ENCODE measurements at places on chromosomes 11 and 22. TPM values are rescaled to one million over a fixed set of nuclear protein-coding genes. Genes with fewer than 3 reads are reported as not detected.

The TMEM41B gene
- 30.8 TPM for total RNA-seq

The OR4A47 gene
- total RNA-seq, result not detected

The RCOR2 gene
- total RNA-seq, result 3.8 TPM

The MYRF gene
- total RNA-seq, result 1.7 TPM

GRCh38 chr11:78080818-78081495, 1.3 kb upstream of the NDUFC2 start:
- no peak for DNase-seq

DNA sequence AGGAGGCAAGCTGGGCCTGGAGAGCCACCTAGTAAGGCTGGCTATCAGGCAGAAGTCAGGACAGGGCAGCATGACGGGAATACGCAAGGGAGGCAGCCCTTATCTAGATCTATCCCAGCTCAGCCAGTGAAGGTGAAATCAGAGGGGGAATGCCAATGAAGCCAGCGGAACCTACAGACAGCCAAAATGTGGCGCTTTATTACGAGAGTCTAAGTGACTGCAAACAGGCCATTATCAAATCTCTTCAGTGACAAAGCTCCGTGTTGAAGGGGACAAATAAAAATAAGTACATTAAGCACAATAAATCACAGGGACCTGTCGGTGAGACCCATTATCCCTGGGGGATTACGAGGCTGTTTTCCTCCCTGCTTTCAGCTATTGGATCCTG, 22.8 kb downstream of the LARGE1 start:
- DNase-seq, result no peak

- no peak for DNase-seq
Observed at GRCh38 chr11:16454289-16454863, 98.0 kb upstream of the SOX6 start.

GRCh38 chr11:44970293-44970692, 19.6 kb upstream of the TP53I11 start:
- no peak for DNase-seq

GRCh38 chr11:43392713-43393112, 34.0 kb downstream of the TTC17 start:
- no peak for DNase-seq

- no peak for DNase-seq
Observed at GRCh38 chr11:129440028-129440713, 64.5 kb downstream of the BARX2 start.

DNA sequence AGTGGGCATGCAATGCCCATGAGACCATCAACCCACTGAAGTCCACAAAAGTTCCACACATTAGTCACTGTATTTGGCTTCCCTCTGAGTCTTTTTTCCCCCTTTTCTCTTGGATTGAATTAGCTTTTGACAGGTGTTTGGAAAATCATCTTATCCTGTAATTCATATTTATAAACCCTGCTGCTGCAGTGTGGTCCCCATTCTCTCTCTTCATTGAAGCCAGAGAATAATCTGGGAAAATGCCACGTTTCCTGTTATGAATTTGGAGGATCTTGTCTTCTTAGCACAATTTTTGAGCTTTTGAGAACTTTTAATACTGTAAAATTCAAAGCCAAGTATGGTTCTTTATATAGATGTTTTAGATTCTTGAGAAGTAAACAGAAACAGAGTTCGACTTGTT, 84.8 kb downstream of the UVRAG start:
- no peak for DNase-seq

GRCh38 chr11:123509737-123510578, 79.9 kb downstream of the GRAMD1B start:
- no peak for DNase-seq

DNA sequence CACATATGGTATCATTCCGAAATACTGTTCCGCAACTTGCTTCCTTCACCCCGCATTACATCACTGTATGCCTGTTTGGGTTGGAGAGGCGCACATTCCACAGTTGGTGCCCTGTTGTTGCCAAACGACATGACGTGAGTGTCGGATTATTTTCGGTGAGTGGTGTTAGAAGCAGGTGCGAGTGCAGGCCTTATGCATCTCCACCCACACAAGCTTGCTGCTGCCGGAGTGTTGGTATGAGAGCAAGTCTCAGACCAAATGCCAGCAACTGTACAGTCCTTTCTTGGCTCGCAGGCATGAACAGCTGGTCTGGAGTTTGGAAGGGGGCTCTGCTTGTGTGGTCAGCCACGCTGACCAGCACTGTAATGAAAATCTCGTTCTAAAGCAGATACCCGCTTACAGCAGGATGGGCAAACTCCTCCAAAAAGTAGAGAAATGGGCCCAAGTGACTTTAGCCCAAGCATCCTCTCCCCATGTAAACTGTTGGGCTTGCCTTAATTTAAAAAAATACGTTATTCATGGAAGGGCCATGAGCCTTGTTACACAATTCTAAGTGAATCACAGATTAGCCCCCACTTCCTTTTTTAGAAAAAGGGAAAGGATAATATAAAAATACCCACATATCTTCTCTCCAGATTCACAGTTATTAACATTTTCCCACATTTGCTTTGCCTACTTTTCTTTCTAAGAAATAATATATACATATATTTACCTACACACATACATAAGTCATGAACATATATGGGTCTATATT, 48.7 kb upstream of the OR9Q1 start:
- DNase-seq, result no peak
